ENCODE measurements at places on chromosomes 12 and 14.
A peak's percentile ranks its signal among the peaks of the same experiment; 100 is the strongest.

DNA sequence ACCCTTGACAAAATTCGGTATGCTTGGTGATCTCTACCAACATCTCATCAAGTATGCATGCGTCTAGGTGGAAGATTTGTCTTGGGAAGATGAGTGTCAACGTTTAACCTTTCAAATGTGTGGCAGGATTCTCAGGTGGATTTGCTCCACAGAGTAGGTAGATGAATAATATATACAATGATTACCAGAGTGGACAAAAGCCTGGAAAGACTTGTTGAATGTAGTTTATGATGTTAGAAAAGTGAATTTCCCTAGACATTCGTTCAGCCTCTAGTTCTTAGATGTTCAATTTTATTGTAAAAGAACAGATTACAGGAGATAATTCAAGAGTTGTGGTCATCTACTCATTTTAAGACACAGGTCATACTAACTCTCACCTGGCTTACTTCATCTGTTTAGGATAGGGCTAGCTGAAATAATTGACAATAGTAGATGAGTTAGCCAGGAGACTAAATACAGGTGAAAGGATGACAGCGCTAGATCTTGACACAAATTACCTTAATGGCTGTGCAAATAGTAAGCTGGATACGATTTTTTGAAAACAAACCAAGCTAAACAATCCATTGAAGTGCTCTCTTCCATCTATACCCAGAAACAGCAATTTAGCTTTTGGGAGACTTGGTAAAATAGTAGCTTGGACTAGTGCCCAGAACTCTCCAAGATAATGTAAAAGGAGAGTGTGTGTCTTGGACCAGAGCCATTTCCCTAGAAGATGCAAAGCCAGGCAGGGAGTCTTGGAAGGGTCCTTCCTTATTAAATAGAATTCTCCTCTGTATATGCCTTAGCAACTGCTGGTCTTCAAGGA lies 168.0 kb downstream of the DACT1 start:
- DNase-seq: no peak

- peak; percentile 33 for DNase-seq
These were observed 45.6 kb upstream of the RIMBP2 start for GRCh38 chr12:130761537-130762318.

DNA sequence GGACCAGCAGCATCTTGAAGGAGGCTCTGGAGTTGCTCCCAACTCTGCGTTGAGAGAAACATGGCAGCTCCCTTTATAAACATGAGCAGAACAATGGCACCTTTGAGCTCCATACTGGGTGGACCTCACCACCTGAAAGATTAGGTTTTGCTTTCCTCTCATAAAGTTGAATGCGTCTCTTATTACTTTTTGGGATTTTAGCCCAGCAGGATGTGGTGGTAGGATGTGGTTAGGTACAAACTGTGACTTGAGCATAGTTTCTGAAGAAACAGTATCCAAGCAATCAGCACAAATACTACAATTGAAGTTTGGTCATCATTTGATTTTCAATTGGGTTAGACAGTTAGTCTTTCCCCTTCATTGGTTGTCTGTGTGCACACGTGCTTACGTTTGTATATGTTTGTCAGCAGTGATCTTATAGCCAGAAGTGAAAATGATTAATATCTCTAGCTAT lies at the start of gene PRR4:
Gene PRR4, minus strand, starts transcription at position 51 of the 454 bp plus-strand sequence. Its CDS starts 38 bp downstream, at position 13.
- DNase-seq: no peak

DNA sequence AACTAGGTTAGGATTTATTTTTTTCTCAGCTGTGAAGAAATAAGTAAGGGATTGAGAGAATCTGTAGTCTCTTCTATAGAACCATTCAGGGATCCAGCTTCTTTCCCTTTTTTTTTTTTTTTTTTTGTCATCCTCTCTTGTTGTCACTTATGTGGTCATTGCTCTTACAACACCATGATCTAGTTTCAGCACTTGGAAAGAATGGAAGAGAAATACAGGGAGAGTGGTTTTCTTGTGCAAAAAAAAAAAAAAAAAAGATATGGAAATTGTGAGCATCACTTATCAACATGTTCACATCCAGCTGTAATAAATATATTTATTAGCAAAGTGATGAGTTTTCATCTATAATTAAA lies 599.3 kb downstream of the SLC6A15 start:
- no peak for DNase-seq

GRCh38 chr12:131378861-131379665 lies 331.8 kb upstream of the SFSWAP start:
- DNase-seq: no peak

DNA sequence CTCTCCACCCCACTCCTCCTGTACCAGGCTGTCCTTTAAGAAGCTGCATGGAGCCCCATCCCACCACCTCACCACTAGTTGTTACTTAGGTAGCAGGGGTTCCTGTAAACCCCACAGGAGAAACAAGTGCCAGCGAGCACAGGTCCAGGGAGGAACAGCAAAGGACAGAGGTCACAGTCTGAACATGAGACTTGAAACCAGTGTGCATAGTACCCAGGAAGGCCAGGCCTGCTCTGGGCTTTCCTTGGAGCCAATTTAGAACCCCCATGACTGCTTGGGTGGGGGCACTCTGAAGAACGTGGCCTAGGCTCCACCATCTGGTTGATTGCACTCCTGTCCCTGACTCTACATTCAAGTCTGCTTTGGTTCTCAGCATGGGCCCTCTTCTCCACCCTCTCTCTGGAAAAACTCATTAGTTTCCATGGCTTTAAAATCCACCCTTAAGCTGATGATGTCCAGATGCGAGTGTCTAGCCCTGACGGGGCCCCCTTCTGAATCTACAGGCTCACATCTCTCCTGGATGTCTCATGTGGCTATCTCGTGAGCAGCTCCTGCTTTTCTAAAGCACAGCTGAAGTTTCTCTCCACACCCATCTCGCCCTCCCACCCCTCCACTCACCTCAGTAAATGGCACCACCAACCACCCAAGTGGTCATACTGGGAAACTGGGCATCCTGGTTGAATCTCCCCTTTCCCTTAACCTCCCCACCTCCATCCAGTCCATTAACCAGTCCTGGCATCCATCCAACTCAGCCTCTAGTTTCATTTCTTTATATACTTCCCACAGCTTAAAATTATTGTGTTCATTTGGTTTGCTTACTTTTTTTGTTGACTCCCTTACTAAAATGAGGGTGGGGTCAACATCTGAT lies 8.4 kb downstream of the KRT3 start:
- DNase-seq: no peak

- no peak for DNase-seq
These were observed 82.1 kb downstream of the B4GALNT3 start for GRCh38 chr12:541676-542324.

DNA sequence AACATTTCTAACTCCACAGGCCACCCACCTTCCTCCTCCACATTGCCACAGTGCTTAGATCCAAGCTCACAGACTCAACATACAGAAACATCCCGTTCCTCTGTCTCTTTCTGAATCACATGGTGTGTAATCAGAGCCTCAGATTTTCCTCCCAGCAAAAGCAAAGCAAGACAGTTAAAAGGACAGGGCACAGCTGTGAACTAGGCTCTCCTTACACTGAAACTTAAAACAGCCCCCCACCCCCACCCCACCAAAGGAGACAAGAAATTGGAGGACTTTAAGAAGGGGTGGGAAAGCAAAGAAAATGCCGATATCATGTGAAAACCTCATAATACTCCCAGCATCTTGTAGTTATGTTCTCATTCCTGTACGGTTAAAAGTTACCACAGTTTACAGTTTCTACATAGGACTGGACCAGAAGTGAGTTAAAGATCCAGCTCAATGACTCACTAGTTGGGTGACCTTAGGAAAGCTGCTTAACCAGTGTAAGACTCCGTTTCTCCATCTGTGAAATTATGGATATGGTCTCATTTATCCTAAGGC lies 4.8 kb downstream of the YBX3 start:
- DNase-seq: no peak

- no peak for DNase-seq
These were observed 41.4 kb downstream of the COX16 start for GRCh38 chr14:70317969-70318634.

DNA sequence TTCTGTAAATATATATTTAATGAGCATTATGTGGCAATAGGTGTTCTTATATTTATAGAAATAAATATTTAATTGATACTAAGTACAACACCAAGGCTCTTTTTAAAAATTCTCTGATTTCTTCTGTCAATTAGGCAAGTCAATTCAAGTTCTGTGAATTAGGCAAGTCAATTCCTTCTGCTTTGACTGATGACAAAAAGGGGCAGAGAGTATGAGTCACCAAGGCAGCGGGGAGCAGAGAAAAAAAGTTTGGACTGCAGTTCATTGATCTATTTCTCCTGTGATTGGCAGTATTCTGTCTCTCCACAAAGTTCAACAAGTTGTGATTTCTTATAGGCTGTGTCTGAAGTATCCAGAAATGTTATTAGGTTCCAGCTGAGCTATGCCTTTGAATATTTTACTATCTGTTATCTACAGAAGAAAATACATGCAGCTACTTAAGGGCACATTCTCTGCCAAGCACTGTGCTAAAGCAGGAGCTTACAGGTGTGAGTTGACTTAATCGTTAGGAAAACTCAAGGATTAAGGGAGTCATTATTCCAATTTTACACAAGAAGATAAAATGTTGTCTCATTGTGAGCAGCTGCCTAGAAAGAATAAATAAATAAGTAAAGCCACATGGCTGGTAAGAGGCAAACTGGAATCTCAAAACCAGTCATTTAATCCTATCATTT lies 206.4 kb upstream of the ALG10B start:
- DNase-seq: no peak

- DNase-seq: no peak
These were observed 22.6 kb upstream of the SLC15A5 start for GRCh38 chr12:16300122-16300521.

- DNase-seq: no peak
These were observed 80.0 kb downstream of the ATXN2 start for GRCh38 chr12:111519083-111519482.

DNA sequence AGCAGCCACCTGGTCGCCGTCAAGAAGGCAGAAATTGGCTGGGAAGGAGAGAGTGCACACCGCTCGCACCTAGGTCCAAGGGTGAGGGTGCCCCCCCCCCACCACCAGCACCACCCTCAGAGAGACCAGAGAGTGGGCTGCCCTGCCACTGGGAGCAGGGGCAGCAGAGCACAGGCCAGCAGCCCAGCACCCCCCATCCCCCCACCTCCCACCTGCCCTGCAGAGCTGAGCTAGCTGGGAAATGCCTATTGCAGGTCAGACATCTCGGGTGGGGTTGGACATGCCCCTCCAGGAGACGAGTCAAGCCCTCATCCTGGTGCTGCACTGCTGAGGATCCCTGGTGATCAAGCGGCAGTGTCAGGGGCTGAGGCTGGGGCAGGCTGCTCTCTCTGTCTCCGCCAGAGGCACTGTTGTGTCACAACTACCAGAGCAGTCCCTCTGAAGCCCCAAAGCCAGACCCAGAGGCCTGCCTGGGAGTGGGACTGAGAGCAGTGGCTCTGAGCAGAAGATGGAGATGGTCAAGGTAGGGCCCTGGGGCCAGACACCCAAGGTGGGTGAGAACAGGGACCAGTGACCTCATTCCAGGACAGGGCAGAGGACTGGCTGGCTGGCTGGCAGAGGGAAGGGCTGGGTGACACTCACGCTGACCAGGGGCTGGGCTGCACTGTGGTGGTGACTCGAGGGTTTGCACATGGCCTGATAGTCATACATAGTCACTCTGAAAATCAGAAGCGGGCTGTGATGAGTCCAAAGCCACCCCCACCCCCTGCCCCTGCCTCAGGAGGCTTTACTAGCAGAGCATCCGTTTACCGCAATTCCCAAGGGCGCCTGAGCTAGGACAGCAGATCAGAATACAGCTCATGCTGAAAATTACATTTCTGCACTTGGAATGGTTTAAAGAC lies 19.7 kb upstream of the LRTM2 start:
- no peak for DNase-seq

GRCh38 chr12:55743406-55744339 lies 751 bp downstream of the GDF11 start:
- DNase-seq: no peak

GRCh38 chr12:10241290-10241689 lies 28.6 kb downstream of the GABARAPL1 start:
- DNase-seq: no peak

DNA sequence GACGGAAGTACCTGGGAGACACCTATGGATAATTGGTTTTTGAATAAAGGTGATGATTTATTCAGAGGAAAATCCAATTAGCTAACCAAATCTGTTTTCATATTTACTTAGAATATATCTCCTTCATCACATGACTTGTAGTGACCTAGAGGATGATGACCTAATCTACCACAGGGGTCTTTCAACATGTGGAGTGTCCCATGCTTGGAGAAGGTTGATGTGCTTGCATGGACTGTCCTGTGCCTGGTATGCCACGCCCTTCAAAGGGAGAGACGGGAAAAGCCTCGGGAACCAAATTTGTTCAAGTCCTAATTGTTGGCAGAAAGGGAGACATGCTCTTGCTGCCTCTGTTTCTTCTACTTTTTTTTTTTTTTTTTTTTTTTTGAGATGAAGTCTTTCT lies 11.8 kb upstream of the PAPLN start:
- DNase-seq: no peak

DNA sequence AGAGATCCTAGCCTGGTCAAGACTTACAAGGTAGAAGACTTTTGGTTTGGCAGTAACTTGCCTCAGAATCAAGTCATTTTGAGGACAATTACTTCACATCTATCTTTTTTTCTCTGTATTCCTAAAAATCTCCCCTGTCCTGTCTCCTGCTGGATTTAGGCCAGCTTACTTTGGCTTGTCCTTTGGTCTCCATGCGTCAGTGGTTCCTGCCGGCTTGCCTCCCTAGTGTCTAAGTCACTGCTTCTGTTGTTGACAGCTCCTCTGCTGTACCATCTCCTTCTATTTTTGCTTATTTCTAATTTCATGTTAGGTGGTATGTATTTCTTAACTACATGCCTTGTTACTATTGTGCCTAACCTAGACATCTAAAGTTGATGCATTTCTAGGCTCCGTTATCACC lies 39.7 kb upstream of the FBLN5 start:
- no peak for DNase-seq

GRCh38 chr12:68122236-68122920 lies 37.2 kb downstream of the IFNG start:
- DNase-seq: no peak

DNA sequence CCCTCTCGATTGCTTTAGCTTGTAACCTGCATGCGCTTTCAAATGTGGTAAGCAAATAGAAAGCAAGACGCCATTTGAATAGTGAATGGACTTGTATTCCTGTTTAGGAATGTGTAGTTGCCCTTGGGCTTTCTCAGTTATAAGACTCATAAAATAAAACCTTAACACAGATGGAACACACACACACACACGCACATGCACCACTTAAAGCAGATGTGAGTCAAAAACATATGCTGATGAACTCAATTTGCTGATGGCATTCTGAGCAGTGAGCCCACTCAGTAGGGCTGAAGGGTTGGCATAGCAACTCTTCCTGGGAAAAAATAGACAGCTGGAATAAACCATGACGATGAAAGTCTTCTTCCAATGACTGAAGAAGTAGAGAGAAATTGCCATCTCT lies 360.5 kb downstream of the APAF1 start:
- DNase-seq: no peak
